ENCODE measurements at places on chromosomes 7 and 10. TPM values are rescaled to one million over a fixed set of nuclear protein-coding genes. Genes with fewer than 3 reads are reported as not detected.

- no peaks in the 10 kb centered on the region for H3K4me1 ChIP-seq
- no peak overlapping the region for H3K4me3 ChIP-seq
- H3K27me3 ChIP-seq, result no peaks in the 10 kb centered on the region
- no peak for DNase-seq
- H3K36me3 ChIP-seq, result no peaks in the 10 kb centered on the region
- H3K27ac ChIP-seq, result no peak overlapping the region
Measured at GRCh38 chr10:16798571-16798970, 18.7 kb downstream of the RSU1 start.

DNA sequence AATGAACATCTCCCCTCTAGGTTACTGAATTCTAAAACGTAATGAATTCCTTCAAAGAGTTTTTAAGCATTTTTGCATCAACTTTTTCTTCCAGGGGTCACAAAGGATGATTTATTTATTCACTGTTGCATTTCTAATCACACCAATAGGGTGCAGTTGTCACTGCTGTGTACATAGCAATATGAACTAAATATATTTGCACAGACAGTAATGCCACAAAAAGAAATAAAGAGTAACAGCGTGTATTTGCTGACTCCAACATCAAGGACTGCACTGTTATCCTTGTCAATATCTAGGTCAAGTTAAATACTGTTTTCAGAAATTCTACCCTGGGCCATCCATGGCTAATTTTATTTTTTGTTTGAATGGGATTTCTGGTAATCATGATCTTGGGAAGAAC is 138.0 kb downstream of the FRMD4A start:
- H3K27me3 ChIP-seq, result no peaks in the 10 kb centered on the region
- no peak overlapping the region for H3K4me3 ChIP-seq
- no peaks in the 10 kb centered on the region for H3K36me3 ChIP-seq
- H3K4me1 ChIP-seq, result no peaks in the 10 kb centered on the region

DNA sequence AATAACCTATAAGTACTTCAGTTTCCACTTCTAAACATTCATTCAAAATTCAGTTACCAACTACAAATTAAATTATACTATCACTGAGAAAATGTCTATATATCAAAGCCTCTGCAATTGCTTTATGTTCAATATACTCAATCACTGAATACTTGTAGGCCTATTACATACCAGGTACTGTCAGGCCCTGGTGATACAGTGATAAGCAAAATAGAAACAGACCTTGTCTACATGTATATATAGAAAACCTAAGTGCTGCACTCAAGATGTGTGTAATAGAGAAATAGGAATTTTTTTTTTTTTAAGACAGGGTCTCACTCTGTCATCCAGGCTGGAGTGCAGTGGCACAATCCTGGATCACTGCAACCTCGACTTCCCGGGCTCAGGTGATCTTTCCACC is 53.7 kb upstream of the PHF14 start:
- no peaks in the 10 kb centered on the region for H3K36me3 ChIP-seq
- no peaks in the 10 kb centered on the region for H3K27me3 ChIP-seq
- peak overlapping the region; percentile 67 for H3K27ac ChIP-seq
- H3K4me3 ChIP-seq, result no peak overlapping the region
- peaks cover 6% of the 10 kb centered on the region for H3K4me1 ChIP-seq

DNA sequence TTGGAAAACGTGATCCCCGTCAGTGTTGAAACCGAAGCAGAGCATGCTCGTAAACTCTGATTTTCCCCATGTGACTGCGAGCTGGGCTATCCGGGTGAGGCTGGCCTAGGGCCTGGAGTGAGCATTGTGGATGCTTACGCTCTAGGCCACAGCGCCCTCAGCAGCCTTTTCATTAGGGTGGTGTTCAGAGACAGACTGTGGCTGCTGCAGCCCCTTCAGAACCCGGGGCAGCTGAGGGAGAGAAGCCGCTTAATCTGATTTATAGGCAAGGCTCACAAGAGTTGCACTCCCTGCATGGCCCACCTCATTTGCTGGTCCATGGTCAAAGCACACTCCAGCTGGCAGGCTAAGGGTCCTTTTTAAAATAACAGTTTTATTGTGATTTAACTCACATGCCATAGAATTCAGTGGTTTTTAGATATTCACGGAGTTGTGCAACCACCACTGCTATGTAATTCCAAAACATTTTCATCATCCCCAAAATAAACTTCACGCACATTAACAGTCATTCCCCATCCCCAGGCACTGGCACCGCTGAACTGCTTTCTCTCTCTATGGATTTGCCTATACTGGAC is 72.5 kb downstream of the SYPL1 start:
- H3K4me1 ChIP-seq, result no peaks in the 10 kb centered on the region
- DNase-seq, result peak; percentile 89
- H3K27ac ChIP-seq, result peak overlapping the region; percentile 72
- H3K4me3 ChIP-seq, result no peak overlapping the region

DNA sequence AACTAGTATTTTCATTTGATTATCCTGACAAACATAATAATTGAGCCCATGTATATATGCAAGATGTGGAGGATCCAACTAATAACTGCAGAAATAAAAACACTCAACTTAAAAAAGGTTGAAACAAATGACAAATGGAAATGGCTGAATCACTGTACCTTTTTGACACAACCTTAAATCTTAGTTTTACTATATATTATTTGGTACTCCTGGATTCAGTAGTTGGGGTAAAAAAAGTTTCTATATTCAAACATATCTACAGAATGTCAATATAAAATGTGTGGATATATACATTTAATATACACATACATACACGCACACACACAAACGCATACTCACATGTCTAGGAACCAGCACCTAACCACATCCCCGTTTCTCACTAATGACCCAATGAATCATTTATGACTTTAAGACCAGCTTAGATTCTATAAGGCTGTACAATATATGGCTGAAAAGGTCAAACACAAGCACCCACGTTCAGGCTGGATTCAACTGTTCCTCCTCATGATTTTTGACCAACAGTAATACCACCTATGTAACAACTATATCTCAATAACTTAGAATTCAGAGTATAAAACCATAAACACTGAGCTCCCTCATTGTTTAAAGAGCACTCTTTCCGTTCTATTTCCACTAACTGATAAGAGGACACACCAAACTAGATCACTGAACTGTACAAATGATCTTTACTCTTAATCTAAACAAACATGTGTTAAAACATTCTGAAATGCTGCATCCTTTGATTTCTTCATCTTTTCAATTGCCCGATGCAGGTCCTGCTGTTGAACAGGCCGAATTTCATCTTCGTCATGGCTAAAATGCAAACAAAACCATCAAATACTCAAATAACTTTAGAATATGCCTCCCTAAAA is 63.8 kb downstream of the ATAD1 start:
- no peak overlapping the region for H3K4me3 ChIP-seq
- no peak overlapping the region for H3K27ac ChIP-seq
- DNase-seq, result no peak
- H3K36me3 ChIP-seq, result no peaks in the 10 kb centered on the region
- no peaks in the 10 kb centered on the region for H3K4me1 ChIP-seq

DNA sequence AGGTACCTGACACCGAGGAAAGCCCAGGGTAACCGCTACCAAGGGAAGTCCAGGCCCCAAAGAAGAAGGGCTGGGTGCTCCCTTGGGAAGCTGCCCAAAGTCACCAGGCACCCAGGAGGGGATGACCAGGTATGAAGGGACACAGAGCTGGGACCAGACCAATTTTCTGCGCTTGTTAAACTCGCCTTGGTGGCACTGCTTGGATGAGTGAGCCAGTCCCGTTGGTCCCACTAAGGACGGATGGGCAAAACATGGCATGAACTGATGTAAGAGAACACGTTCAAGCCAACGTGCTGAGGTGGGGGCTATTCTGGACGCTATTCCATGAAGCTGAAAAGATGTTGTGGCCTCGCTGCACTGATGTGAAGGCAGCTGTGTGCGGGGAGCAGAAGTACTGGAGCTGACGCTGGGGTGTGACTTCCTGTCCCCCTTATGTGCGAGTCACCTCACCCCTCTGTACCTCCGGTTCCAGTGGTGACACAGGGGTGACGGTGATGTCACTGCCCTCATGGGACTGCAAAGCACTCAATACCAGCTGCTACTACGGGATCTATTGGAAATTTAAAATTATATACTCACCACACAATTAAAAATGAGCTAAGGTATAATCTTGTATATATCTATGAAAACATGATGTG is 73.6 kb downstream of the COBL start:
- no peaks in the 10 kb centered on the region for H3K4me1 ChIP-seq
- no peak for DNase-seq
- no peak overlapping the region for H3K27ac ChIP-seq
- no peaks in the 10 kb centered on the region for H3K27me3 ChIP-seq

GRCh38 chr10:52759154-52759553 is 13.4 kb downstream of the MBL2 start:
- H3K4me1 ChIP-seq, result no peaks in the 10 kb centered on the region
- H3K27me3 ChIP-seq, result no peaks in the 10 kb centered on the region
- no peak overlapping the region for H3K27ac ChIP-seq
- DNase-seq, result no peak

Gene SPAM1
- total RNA-seq, result not detected

- H3K4me1 ChIP-seq, result no peaks in the 10 kb centered on the region
- H3K4me3 ChIP-seq, result no peak overlapping the region
- no peak overlapping the region for H3K27ac ChIP-seq
- H3K36me3 ChIP-seq, result no peaks in the 10 kb centered on the region
Measured at GRCh38 chr7:137579913-137580640, 236.5 kb upstream of the PTN start.

- H3K4me1 ChIP-seq, result no peaks in the 10 kb centered on the region
- no peaks in the 10 kb centered on the region for H3K27me3 ChIP-seq
- no peaks in the 10 kb centered on the region for H3K36me3 ChIP-seq
Measured at GRCh38 chr7:27753863-27754262, 13.9 kb downstream of the TAX1BP1 start.

DNA sequence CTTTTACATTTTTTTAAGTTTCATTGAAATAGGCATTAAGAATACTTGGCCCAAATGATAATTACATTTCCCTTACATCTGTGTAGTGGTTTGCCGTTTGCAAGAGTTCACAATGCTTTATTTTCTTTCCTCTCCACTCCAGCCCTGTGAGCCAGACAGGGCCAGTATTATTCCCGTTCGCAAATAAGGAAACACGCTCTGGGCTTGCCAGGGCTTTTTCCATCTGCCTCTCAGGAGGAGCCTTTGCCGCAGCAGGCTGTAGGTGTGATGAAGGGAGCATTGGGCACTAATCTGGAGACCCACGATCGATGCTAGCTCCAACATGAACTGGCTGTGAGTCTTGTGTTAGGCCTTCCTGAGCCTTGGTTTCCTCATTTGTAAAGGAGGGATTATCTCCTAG is 154.4 kb downstream of the GALNT17 start:
- no peaks in the 10 kb centered on the region for H3K36me3 ChIP-seq
- peak overlapping the region; percentile 64 for H3K27ac ChIP-seq
- no peaks in the 10 kb centered on the region for H3K27me3 ChIP-seq

DNA sequence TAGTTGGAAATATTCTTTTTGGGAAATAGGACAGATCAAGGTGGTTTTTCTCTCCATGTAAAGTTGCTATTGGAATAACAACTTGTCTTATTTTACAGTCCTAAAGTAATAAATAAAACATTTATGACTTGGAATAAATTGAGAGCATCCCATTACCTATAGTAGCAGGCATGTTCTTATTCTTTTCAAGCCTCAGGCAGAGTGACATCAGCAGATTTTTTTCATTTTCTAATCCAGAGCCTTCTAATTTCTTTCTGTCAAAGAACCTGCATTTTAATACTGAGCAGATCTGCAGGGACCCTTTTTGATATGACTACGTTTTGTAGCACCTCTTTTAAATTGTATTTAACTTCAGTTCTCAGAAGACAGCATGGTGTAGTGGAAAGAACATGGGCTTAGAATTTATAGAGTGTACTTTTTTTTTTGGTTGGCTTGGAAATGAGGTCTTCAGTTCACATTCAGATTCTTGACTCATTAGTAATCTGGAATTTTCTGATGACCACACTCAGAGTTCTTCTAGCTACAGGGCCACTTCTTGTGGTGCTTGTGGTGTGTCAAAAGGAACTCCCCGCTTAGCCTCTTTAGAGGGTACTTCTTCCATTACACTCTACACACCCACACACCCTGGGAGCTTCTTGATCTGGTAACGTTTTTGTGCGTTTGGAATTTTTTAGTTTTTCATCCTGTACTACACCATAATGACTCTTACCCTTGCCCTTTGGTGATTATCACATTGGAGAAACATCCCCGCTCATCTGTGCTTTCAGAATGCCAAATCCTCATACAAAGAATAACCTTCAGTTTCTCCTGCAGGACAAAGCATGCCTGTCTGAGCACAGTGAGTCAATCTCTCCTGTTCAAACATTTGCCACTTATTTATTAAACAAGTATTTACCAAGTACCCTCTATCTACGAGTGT is 34.6 kb downstream of the AGK start:
- DNase-seq, result no peak
- no peaks in the 10 kb centered on the region for H3K36me3 ChIP-seq
- no peak overlapping the region for H3K27ac ChIP-seq

Gene RTKN2
- total RNA-seq, result not detected

Gene HOXA7
- 1.9 TPM for total RNA-seq

DNA sequence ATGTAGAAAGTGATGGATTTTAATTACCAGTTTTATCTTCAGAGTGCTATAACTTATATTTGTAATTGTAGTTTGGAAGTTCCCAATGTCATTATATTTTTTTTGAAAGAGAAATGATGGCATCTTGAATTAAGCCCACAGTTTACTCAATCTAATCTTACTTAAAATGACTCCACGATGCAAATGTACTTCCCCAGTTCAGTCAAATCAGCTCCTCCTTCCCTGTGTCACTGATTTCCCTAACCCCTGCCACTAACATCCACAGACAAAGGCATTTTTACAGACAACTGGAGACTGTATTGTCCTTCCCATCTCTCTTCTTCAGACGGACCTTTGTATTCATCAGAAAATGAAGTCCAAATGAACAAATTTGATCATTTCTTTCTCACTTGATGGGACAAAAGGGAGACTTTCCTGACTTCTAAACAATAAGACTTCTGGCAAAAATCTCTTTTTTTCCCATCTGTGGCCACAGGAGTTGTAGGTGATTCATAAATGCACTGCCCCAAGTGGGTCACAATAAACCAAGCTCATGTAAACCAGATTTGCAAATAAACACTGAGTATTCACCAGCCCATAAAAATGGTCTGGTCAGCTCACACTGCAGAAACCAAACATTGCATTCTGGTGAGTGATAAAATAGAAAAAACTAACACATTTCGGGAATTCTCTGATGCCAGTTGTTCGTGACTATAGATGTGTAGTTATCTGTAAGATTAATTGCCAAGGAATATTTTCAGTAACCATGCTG is 162.9 kb downstream of the FANK1 start:
- H3K27me3 ChIP-seq, result no peaks in the 10 kb centered on the region
- no peak for DNase-seq
- no peaks in the 10 kb centered on the region for H3K36me3 ChIP-seq
- no peak overlapping the region for H3K27ac ChIP-seq
- no peaks in the 10 kb centered on the region for H3K4me1 ChIP-seq
- H3K4me3 ChIP-seq, result no peak overlapping the region

Gene PSMA2
- 54.5 TPM for total RNA-seq

DNA sequence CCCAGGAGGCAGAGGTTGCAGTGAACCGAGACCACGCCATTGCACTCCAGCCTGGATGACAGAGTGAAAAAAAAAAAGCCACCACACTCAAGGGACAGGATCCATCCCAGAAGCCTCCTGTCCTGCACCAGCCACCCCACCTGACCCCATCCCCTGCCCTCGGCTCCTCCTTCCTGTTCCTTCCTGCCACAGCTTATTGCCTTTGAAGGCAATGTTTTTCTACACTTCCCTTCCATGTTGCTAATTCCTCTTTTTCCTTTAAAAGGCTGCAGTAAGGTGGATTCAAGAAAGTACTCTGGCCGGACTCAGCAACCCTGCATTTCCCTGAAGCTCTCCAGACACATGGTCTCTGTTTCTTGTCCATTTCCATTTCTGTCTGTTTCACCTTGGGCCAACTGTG is 80.9 kb downstream of the FAM171A1 start:
- no peaks in the 10 kb centered on the region for H3K36me3 ChIP-seq
- no peaks in the 10 kb centered on the region for H3K27me3 ChIP-seq
- H3K4me1 ChIP-seq, result no peaks in the 10 kb centered on the region
- H3K27ac ChIP-seq, result no peak overlapping the region
- H3K4me3 ChIP-seq, result no peak overlapping the region
- no peak for DNase-seq
